Activated CD8-positive, alpha-beta memory T cell treated with anti-CD3 and anti-CD28 coated beads for 4 hours (primary cell): ENCODE measurements at places on chromosomes 2 and 18.

- no peak for DNase-seq
Observed at GRCh38 chr2:216879727-216880508, 20.1 kb upstream of the TNP1 start.

GRCh38 chr2:223772363-223772762 lies 65.0 kb downstream of the AP1S3 start:
- no peak for DNase-seq

GRCh38 chr2:16691261-16691660 lies 25.6 kb upstream of the CYRIA start:
- no peak for DNase-seq

GRCh38 chr18:79486356-79487182 lies 90.8 kb downstream of the NFATC1 start:
- DNase-seq: no peak

DNA sequence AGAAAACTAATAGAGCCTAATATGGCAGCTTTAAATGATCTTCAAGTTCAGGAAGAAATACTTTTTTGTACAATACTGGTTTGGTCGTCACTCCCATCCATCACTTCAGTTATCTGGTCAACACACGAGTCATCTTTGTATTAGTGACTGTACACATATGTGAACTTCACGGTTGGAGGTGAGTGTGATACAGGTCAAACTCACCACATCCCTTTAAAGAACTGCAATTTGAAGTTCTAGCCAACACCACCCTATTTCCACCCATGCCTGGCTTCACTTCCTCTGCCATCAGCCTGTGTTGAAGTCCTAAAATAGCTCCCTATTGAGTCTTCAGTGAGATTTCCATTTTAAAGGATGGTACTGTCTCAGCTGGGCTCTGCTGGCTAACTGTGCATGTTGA lies 361.9 kb downstream of the TXNL1 start:
- no peak for DNase-seq
